ENCODE measurements at places on chromosomes 3 and 15. TPM values are rescaled to one million over a fixed set of nuclear protein-coding genes. Genes with fewer than 3 reads are reported as not detected.

The TGM4 gene
- total RNA-seq: 0.04 TPM

GRCh38 chr3:137792626-137793271 is 28.6 kb downstream of the SOX14 start:
- H3K4me3 ChIP-seq: no peak overlapping the region
- H3K4me1 ChIP-seq: peaks cover 5% of the 10 kb centered on the region
- no peaks in the 10 kb centered on the region for H3K36me3 ChIP-seq
- H3K27me3 ChIP-seq: peaks cover 2% of the 10 kb centered on the region
- peak; percentile 73 for DNase-seq
- no peak overlapping the region for H3K27ac ChIP-seq

GRCh38 chr15:40257656-40258450 is 19.0 kb downstream of the PAK6 start:
- peaks cover 27% of the 10 kb centered on the region for H3K27me3 ChIP-seq
- no peak overlapping the region for H3K27ac ChIP-seq
- H3K4me3 ChIP-seq: no peak overlapping the region
- H3K36me3 ChIP-seq: no peaks in the 10 kb centered on the region
- no peaks in the 10 kb centered on the region for H3K4me1 ChIP-seq
- DNase-seq: no peak

DNA sequence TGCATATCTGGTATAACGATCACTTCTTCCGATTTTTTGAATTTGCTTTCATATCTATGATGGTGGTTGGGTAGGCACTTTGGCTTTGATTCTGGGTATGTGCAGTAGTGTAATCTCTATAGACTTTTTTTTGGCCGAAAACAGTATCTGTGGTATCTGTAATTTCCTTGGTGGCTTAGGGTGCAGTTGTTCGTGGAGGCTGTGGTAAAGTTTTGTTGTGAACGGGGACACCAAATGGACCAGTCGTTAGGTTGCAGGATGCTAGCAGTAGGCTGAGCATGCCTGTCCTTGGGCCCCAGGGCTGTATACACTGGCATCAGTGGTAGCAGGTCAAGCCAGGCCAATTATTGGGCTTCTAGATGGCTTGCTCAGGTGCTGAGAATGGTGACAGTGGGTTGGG is 55.2 kb downstream of the CCDC66 start:
- H3K27me3 ChIP-seq: no peaks in the 10 kb centered on the region
- no peak overlapping the region for H3K4me3 ChIP-seq
- no peak overlapping the region for H3K27ac ChIP-seq

The NTRK3 gene
- total RNA-seq: 2.4 TPM

GRCh38 chr15:42100021-42100800 is 5.8 kb upstream of the PLA2G4D start:
- no peaks in the 10 kb centered on the region for H3K36me3 ChIP-seq
- H3K4me1 ChIP-seq: no peaks in the 10 kb centered on the region
- no peaks in the 10 kb centered on the region for H3K27me3 ChIP-seq
- H3K4me3 ChIP-seq: no peak overlapping the region
- DNase-seq: no peak

DNA sequence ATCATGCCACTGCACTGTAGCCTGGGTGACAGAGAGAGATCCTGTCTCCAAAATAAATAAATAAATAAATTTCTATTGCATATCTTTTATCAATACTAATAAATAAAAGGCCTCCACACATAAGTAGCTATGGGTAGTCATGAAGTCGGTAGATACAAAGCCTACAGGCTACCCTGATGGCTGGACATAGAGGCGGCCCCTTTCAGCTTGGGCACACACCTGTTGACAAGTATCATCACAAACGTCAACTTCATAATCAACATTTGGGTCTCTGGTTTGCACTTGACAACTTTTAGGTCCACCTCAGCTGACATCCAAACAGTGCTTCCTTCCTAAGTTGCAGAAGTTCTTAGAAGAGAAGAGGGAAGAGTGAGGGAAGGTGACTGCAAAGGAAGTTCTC is 53.4 kb downstream of the ITGA11 start:
- H3K4me1 ChIP-seq: peaks cover 15% of the 10 kb centered on the region
- no peak overlapping the region for H3K4me3 ChIP-seq
- H3K27me3 ChIP-seq: no peaks in the 10 kb centered on the region
- no peak for DNase-seq

Measured in neural progenitor cell (in vitro differentiated cells).